ENCODE measurements at places on chromosomes 16 and 17.

DNA sequence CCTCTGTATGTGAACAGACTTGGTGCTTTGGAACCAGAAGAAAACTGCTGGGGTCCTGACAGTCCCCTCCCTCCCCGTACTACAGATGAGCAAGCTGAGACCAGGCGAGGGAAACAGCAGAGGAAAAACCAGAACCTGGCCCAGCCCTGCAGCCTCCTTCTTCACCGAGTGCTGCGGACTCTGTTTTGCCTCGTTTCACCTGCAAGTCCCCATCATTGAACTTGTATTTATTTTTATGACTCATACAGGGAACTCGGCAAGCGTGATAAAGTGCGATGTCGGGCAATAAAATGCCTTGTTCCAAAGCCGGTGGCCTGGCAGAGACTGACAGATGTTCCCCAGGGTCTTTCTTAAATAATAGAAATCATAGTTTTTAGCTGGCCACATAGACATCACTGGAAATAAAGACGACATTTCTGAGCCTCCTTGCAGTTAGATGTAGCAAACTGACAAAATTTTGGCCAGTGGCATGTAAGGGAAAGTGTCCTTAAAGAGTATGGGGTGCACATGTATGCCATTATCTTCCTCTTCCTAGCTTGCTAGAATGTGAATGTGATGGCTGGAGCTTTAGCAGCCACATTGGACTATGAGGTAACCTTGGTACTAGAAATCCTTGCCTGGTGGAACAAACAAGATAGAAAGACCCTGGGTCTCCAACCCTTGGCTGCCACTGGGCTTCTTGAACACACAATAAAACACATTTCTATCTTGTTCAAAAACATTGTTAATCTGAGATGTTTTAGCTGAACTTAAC lies 128.6 kb downstream of the IRF8 start:
- DNase-seq: no peak

DNA sequence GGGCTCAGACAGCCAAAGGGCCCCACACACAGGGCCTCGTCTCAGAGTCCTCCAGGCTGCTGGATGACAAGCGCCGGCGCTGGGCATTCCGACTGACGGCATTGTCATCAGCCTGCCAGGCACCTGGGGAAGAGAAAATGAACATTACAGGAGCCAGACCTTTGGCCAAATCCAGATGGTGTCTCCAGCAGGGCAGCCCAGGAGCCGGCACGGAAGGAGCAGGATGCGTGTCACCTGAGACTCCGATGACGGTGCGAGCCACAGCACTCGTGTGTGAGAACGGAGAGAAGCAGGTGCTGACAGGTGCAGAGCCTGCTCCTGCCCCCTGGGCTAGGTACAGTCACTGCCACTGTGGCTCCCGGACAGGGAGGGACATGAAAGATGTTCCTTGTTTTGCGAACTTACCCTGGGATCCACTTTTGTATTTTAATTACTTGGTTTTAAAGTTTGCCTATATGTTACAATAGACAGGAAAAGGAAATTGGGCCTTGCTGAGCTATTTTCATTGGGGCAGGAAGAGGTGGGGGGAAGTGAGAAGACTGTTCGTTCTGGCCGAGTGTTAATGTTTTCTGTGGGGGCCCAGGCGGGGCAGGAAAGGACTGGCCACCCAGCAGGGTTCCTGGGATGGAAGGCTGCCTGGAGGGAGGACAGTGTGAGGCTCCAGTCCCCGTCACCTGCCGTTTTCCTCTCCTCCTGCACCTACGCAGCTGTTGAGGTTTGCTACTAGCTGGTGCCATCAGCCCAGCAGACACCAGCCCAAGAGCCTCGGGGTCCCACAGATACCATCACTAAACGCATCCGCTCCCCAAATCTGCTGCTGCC lies 4.4 kb upstream of the FOXJ1 start:
- DNase-seq: no peak

DNA sequence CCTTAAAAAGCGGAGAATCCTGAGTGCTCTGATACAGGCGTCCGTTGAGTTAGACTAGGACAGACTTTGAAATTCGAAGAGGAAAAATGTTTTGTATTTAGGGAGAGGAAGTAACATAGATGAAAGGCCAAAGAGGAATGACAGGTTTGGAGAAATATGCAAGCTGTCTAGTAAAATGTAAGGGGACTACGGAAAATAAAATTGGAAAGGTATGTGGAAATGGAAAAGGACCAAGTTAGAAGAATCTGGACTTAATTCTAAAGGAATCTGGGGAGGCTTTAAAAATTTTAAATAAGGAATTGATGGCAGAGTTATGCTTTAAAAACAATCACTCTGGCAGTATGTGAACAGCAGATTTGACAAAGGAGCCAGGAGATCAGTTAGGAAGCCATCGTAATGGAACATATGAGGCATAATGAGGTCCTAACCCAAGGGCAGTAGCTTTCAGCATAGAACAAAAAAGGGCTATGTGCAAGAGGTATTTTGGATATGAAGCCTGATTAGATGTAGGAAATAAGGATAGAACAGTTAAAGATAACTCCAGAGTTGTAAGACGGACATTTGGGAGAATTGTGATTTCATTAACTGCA lies 38.3 kb downstream of the CYB561 start:
- no peak for DNase-seq

DNA sequence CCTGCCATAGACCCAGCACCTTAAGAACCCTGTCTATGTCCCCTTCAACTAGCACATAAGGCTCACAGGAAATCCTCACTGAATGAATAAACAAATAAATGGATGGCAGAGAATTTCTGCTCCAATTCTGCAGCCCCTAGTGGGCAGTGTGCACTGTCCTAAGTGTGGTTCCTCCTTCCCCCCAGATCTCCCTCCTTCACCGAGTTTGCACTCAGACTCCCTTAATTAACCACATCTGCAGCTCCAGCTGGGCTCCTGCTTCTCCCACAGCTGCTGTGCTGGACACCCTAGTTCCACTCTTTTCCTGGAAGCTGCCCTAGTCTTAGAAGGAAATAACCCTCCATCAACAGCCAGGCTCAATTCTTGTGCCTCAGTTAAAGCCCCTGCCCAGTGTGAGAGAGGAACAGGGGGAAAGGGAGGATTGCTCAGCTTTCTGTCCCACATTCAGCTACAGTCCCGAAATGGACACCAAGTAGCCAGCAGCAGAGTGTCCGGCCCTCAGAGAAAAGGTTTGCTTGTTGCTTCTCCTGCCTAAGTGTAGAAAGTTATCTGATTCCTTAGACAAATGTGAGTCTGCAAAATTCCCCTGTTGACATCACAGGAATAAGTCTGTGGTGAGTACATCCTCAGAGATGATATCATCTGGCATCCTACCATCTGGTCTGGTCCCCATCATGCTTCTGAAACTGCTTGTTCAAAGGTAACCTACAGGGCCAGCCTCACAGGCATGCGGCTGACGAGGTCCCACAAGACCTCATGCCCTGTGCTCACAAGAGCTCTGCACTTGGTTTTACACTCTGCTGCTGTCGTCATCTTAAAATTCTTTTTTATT lies 12.3 kb downstream of the LRRC3C start:
- DNase-seq: peak; percentile 57

- no peak for DNase-seq
These were observed at the start of gene NLRC3 for GRCh38 chr16:3577302-3577752. Gene NLRC3, minus strand, starts transcription at chr16:3577403. Its CDS starts 12,367 bp downstream, at chr16:3565036.

All from AG04449 (cell line).